ENCODE measurements at places on chromosomes 16 and 17.

DNA sequence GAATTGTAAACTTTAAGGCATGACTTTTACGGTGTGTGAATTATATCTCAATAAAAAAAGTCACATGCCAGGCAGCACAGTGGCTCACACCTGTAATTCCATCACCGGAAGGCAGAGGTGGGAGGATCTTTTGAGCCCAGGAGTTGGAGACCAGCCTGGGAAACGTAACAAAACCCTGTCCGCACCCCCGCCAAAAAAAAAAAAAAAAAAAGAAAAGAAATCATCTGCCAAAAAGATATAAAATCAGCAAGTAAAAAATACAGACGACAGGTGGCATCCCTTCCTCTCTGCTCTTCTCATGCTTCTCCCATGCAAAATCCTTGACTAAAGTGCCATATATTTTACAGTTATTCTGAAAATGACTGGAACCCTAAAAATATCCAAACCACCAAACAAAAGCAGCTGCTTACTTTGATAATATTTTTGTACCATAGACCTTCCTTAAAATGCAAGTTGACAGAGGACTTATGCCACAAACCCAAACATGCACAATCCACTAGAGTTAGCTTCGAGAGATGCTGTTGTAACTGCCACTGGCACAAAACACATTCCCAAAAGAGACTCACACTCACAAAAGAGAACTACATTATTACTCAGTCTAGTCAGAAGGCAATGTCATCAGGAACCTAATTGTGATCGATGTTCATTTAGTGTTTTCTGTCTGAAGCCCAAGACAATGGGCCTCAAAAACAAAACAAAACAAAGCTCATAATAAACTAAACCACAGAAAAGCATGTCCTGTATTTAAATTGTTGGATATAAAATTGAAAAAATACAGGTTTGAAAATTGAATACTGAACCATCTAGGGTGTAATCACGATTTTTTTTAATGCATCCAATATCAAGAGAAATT is 2.4 kb downstream of the CRLF3 start:
- DNase-seq, result no peak

- DNase-seq, result no peak
These were observed 37.0 kb upstream of the CDH1 start for GRCh38 chr16:68700120-68700519.

DNA sequence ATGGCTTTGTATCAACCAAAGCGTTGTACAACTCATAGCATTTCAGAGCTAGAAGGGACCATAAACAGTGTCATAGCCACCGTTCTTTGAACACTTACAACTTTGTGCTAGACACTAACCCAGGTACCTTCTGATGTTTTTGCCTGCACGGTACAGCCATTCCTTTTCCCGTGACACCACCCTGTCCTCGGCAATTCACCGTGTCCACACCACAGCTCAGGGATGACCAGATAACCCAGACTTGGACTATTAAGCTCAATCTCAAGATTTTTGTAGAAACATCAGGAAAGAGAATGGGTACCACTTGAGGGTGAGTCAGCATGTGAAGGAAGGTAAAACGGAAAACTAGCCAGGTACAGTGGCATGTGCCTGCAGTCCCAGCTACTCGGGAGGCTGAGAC is 9.8 kb upstream of the CBFB start:
- DNase-seq, result no peak

- DNase-seq, result no peak
These were observed 7.3 kb downstream of the SPATA2L start for GRCh38 chr16:89693931-89694783.

- DNase-seq, result peak; percentile 14
These were observed 102.5 kb downstream of the MRM1 start for GRCh38 chr17:36703860-36704266.

- DNase-seq, result no peak
These were observed 3.3 kb upstream of the IRX5 start for GRCh38 chr16:54927125-54928015.

GRCh38 chr17:59425085-59425931 is 93.9 kb downstream of the YPEL2 start:
- no peak for DNase-seq

GRCh38 chr16:72159801-72160200 is 12.2 kb downstream of the PMFBP1 start:
- no peak for DNase-seq

Data from effector CD4-positive, alpha-beta T cell (primary cell).